ENCODE measurements at places on chromosomes 6 and 20. TPM values are rescaled to one million over a fixed set of nuclear protein-coding genes. Genes with fewer than 3 reads are reported as not detected.

The FNDC11 gene
- 0.28 TPM for total RNA-seq

The TFAP2C gene
- under 0.01 TPM for total RNA-seq

The VSX1 gene
- not detected for total RNA-seq

The DOK5 gene
- 4.2 TPM for total RNA-seq

The HLA-DRB1 gene
- total RNA-seq, result not detected

The THBS2 gene
- total RNA-seq, result 101 TPM

The KCNS1 gene
- total RNA-seq, result 0.54 TPM

The PLN gene
- under 0.01 TPM for total RNA-seq

The RBM24 gene
- total RNA-seq, result 6.7 TPM

The R3HDML gene
- total RNA-seq, result not detected

The LY6G5C gene
- total RNA-seq, result 0.18 TPM

The MAS1 gene
- total RNA-seq, result not detected

Data from IMR-90 (cell line).